Stimulated activated naive CD8-positive, alpha-beta T cell treated with anti-CD3 and anti-CD28 coated beads, Interleukin-15, Interleukin-2, amounts not matched to agents 100 U/mL and 50 U/mL, for 24 hours (primary cell): ENCODE measurements at places on chromosomes 13 and 19.

GRCh38 chr13:108214441-108215271 is 680 bp downstream of the LIG4 start:
- peak; percentile 20 for DNase-seq

DNA sequence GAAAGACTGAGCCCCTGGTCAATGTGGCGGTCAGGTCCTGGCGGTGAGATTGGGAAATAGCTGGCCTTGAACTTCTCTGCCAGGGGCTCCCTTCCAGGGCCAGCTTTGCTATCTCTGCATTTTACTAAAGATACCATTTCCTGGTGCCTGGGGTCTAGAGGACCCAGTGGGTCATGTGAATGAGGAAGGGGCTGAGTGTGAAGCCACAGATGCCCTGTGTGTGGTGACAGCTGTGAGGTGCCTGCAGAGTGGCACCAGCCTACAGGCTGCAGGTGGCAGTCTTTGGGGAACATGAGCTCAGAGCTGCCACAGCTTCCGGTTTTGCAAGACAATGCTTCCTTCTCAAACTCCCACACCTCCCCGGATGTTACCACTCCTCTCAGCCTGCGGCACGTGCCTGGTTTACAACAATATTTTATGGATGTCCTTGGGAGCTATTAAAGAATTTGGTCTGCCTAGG is 5.2 kb upstream of the MLNR start:
- DNase-seq: peak; percentile 37

- DNase-seq: no peak
Measured at GRCh38 chr13:105774739-105775460, 760.6 kb downstream of the EFNB2 start.

DNA sequence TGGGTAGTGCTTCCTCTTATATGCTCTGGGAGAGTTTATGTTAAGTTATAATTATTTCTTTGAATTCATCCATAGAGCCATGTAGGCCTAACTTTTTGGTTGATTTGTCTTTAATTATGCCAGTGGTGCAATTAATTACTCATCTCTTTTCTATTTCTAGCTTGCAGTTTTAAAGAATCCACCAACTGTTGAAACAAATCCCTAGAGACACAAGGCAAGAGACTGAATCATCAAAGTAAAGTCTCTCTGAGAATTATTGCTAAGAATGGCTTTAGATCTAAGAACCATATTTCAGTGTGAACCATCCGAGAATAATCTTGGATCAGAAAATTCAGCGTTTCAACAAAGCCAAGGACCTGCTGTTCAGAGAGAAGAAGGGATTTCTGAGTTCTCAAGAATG is 5.9 kb upstream of the ZNF551 start:
- DNase-seq: no peak

DNA sequence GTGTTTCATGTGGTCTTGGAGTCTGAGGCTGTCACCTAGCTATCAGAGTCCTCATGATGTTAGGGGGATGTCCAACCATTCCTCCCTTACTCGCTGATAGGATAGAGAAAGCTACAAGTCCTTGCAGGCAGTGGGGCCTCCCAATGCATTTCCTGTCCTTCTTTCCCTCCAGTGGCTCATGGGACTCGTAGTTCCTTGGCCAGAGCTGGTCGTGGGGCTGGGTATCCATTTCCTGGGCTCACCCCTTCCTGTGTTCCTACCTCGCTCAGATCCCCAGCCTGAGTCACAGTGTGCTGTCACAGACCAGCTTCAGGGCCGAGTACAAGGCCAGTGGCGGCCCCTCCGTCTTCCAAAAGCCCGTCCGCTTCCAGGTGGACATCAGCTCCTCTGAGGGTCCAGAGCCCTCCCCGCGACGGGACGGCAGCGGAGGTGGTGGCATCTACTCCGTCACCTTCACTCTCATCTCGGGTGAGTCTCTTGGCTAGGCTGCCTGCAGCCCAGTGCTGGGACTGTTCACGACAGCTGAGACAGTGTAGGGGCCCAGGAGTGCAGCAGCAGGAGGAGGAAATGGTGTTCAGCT is 19.1 kb downstream of the TMEM150B start:
- DNase-seq: no peak

DNA sequence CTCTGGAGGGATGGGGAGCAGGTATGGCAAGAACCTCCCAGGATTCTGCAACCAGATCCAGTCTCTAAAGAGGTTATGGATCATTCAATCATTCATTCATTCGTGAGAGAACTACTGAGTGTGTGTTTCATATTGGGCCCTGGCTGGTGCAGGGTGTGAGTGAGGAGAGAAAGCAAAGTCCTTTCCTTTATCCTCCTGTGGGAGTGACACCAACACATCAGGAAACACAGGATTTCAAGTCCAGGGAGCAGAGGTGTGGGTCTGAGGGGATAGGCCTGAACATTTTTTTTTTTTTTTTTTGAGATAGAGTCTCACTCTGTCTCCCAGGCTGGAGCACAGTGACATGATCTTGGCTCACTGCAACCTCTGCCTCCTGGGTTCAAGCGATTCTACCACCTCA is 3.3 kb downstream of the CEACAM1 start:
- no peak for DNase-seq

GRCh38 chr13:79191501-79191900 is 214.6 kb downstream of the RBM26 start:
- DNase-seq: no peak

DNA sequence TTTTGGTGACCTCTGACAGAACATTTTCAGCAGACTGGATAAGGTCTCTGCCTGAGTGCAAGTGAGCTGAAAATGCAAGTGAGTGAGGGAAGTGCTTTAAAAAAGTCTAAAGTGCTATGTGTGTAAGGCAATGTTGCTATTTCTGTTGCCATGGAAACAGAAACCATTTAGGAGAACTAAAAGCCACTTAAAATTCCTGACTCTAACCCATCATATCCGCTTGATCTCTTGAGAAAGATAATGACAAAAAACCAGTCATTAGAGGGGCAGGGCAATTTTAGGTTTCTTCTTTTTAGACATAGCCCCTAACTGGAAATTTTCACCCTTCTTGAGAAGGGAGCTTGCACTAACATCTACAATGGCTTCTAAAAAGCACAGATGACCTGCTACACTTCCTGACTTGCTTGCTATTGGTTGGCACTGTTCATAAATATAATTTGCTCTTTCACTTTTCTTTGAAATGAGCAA is at the start of gene CYSLTR2:
TSS of gene CYSLTR2 (plus strand) at position 458 of the 468 bp plus-strand sequence. CDS start 52,889 bp downstream, outside the sequence.
- no peak for DNase-seq

- no peak for DNase-seq
Measured at GRCh38 chr19:47729468-47729798, 15.9 kb upstream of the NOP53 start.

DNA sequence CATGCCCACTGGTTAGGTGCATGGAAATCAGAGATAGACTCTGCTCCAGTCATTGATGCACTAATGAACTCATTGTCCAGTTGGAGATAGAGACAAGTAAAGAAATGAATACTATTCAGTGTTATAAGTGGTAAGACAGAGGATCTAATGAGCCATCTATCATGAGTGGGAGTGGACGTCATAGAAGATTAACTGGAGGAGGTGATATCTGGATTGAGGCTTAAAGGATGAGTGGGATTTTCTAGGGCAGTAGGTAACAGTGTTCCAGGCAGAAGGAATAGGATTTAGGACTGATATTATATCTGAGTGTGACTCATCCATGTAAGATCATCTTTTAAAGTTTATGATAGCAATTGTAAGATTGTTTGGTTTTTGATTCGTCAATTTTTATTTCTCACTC is 152.2 kb upstream of the CSNK1A1L start:
- DNase-seq: no peak

DNA sequence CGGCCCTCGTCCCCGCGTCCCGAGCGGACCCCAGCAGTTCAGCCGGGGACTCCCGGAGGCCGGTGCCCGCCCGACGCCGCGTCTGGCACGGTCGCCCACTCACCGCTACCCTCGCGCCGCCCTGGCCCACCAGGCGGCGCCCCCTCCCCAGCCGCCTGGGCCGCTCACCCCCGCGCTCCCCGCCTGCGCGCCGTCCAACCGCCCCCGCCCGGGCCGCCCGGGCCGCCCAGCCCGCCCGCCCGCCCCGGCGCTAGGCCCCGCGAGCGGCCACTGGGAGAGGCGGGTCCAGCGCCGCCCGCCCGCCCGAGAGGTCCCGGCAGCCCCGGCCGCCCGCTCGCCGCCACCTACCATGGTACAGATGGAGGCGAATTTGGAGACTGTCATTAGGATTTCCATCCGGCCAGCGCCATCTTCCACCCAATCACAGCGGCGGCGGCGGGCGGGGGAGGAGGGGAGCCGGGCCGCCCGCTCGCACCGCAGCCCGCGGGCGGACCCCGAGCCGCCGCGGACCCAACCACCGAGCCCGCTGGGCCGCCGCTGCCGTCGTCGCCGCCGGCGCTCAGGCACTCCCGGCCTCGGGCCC is at the start of gene USP12:
TSS of gene USP12 (minus strand) at position 568 of the 583 bp plus-strand sequence. CDS start at position 396, 172 bp downstream.
- DNase-seq: peak; percentile 51

- peak; percentile 61 for DNase-seq
Measured at GRCh38 chr19:13277104-13277809, 127.0 kb downstream of the IER2 start.

DNA sequence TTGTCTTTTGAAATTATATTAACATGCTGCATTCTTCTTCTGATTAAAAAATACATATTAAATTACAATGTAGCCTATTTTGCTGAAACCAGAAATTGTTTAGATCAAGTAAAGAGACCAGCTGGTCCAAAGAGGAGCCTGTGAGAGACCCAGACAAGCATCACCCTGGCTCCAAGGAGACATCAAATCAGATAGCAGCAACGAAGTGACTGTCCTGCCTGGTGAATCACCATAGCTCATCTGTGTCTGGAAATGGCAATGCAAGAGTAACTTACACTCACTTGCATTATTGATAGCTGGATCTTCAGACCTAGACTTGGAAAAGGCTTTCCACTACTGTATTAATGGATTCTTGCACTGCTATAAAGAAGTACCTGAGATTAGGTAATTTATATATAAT is 169.1 kb downstream of the KCTD12 start:
- DNase-seq: no peak

GRCh38 chr13:24045597-24045996 is 114.9 kb upstream of the SPATA13 start:
- DNase-seq: no peak

DNA sequence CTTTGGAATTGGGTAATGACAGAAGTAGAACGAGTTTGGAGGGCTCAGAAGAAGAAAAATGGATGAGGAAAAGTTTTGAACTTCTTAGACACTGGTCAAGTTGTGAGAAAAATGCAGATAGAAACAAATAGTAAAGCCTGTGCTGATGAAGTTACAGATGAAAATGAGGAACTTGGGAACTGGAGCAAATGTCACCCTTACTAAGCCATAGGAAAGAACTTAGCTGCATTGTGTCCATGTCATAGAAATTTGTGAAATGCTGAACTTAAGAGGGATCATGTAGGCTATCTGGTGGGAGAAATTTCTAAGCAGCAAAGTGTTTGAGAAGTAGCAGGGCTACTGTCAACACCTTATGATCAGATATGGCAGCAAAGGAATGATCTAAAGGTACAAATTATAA is 289.2 kb upstream of the PCDH9 start:
- DNase-seq: no peak

GRCh38 chr13:48603375-48603774 is 50.4 kb upstream of the CYSLTR2 start:
- no peak for DNase-seq

GRCh38 chr19:5321851-5322681 is 18.5 kb downstream of the PTPRS start:
- peak; percentile 52 for DNase-seq

GRCh38 chr19:11096210-11096841 is 7.1 kb downstream of the LDLR start:
- DNase-seq: peak; percentile 27

DNA sequence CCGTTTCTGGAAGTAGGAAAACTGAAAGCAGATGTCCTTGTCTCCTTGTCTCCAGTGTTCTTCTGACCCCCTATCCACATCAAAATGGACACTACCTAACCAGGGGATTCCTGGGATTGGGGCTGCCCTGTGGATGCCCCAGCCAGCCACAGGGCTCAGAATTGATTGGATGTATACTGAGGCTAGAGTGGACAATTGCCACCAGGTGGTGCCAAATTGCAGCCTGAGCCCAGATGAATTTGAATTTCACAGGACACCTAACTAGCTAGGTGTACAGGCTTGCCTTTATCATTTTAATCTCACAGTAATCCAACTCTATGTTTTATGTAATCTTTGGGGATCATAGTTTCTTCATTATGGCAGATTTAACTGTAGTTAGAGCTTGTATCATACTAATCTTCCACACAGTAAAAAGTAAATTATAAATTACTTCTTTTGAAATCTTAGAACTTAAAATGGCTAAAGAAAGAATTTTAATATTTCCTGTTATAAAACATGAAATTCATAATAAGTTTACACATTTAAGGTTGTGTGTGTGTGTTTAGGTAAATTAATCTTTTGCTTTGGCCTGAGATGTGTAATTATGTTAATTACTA is 58.0 kb downstream of the PIBF1 start:
- DNase-seq: peak; percentile 27

DNA sequence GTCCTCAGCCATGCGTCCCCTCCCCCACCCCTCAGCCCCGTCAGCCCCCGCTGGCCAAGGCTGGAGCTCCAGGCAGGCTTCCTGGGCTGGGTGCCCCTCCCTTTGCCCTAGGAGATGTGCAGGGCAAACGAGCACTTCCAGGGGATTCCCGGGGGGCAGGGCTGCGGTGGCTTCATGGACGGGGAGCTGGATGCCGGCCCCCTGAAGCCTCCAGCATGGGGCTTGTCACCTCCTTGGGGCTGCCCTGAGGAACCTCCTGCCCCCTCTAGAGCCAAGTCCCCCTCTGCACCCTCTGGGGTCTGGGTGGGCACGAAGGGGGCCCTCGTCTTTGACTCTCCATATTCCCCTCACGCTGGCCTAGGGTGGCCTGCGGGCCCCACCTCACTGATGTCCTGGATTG is 25.4 kb upstream of the SLC7A10 start:
- no peak for DNase-seq

DNA sequence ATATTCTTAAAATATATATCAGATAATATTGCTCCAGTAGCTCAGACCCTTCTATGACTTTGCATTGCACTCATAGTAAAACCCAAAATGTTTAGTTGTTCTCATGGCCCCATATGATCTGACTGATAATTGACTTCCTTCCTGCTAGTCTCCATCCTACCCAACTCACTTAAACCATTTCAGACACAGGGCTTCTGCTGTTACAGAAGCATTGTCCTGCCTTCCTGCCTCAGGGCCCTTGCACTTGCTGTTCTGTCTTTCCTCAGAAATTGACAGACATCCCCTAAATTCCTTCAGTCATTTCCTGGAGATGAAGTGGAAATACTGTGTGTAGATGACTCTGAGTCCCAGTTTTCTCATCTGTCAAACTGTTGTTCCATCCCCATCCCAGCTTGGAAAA is 19.7 kb downstream of the FBXL12 start:
- no peak for DNase-seq

- DNase-seq: peak; percentile 68
Measured at GRCh38 chr13:24270639-24271141, 38.7 kb upstream of the C1QTNF9 start.

- no peak for DNase-seq
Measured at GRCh38 chr13:20824762-20825476, 51.2 kb upstream of the EEF1AKMT1 start.
